AG04450 (cell line): ENCODE measurements at places on chromosomes 3 and 15.

GRCh38 chr3:113747283-113748046 is 630 bp downstream of the ATP6V1A start:
- no peak for DNase-seq

DNA sequence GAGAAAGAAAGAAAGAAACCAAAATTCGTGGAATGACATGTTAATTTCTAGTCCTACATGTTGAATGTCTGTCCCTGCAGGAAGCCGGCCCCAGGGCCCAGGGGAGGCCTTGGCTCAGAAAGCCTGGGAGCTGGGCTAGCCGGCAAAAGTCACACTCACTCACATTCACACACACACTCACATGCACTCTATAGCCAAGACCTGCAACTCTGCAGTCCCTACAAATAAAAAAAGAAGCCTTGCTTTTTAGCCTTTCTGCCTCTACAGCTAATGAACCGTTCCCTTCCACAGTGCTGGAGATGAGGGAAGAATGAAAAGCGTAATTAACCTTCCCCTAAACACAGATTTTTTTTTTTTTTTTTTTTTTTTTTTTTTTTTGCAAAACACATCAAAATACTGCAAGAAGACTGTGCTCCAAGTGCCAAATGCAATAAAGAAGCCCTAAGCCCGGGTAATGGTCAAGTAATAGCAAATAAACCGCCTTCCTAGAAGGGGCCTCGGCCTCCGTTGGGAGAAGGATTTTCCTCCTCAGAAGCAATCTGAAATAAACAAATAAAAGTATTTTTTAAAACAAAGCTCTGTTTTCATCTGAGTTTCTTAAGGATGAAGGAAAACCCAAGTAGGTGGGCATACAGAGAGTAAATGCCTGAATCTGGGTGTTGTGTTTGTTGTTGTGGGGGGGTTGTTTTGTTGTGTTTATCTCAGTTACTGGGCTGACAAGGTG is 4.3 kb downstream of the MECOM start:
- DNase-seq, result no peak

- DNase-seq, result no peak
These were observed 38.6 kb downstream of the ATP1B3 start for GRCh38 chr3:141915016-141915415.

- DNase-seq, result no peak
These were observed 71.9 kb upstream of the FEZF2 start for GRCh38 chr3:62445275-62445674.

DNA sequence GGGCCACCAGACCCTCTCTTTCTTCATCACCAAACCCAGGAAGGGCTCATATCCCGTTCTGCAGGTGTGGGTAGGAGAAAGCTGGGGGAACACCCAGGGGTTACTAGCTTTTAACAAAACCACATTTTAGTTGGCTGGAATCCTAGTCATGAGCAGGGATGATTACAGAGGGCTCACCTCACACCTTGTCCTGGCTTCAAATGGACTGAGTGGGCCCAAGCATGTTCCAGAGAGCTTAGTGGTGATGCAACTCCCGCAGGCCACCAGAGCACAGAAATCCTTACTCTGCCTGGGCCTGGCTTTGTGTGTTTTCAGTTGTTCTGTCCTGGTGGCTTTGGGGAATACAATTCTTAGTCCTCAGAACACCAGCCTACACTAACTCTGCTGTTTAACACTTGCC is 56.8 kb upstream of the RYK start:
- DNase-seq, result no peak

DNA sequence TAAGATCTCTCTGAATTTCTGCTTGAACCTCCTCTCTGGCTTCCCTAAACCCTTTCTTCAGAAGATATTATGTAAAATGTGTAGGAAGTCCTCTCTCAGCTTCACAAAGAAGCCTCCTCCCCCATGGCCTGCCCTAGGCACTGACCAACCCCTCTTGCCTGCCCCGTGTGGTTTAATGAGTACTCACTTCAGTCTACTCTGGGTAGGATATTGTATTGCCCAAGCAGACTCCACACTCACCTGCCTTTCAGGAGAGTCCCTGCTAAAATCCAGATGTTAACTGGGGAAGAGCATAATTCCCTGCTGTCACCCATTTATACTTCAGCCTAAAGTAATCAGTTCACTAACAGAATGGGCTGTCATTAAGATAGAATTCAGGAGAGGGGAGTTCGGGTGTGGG is 2.6 kb upstream of the AGBL1 start:
- DNase-seq, result no peak

DNA sequence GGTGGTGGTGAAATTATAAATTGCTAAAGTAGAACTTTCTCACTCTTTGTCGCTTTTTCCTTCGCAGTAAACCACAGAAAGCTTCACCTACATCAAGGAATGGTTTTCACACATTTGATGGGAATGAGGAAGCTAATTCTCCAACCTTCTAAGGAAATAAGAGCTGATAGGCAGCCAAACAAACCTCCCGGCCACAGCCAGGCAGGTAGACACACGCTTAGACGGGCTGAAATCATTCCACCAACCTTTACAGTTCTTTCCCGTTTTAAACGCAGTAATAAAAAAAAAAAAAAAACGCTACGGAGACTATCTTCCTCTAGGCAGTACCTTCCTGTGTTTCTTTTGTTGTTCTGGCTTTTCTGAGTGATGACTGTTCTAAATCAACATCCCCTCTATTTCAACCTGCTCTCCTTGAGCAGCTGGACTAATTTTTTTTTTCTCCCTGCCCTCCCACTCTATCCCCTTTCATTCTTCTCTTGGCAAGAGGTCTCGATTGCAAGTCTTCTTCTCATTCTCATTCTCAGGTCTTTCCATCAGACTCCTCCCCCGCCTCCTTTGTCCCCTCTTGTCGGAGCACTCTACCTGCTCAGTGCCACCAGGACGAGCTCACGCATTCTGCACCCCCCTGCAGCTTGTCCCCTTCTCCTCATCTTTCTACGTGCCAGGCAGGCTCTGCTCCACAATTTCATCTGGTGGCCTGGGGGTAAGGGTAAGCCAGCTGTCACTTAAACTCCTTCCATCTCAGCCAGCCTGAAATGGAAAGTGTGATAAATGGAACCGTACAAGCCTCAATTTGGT is 391.1 kb upstream of the MDFIC2 start:
- no peak for DNase-seq

- DNase-seq, result no peak
These were observed 12.2 kb upstream of the NMD3 start for GRCh38 chr3:161208931-161209330.

DNA sequence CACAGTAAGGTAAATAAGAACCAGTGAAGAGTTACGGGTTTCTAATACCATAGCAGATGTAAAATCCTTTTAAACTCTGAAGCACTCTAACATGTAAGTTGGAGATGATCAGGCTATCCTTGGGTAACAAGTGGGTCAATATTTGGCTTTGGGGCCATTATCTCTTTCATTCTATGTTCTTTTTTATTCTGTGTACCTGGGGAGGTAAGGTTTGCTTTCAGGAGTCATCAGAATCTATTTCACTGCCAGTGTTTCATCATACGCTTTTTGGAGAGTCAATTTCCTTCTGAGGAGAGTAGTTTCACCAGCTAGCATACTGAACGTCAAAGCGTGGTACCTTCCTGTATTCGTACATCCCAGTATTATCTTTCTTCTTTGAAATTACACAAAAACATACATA is 166.5 kb downstream of the GMNC start:
- DNase-seq, result no peak
